Stimulated activated CD8-positive, alpha-beta memory T cell treated with anti-CD3 and anti-CD28 coated beads, Interleukin-7, amount 100 ng/mL, for 24 hours (primary cell): ENCODE measurements at places on chromosomes 11 and 22.

GRCh38 chr22:36135306-36135980, 25.1 kb downstream of the APOL3 start:
- DNase-seq, result no peak

GRCh38 chr22:19442166-19442565, 5.3 kb downstream of the C22orf39 start:
- DNase-seq, result no peak

DNA sequence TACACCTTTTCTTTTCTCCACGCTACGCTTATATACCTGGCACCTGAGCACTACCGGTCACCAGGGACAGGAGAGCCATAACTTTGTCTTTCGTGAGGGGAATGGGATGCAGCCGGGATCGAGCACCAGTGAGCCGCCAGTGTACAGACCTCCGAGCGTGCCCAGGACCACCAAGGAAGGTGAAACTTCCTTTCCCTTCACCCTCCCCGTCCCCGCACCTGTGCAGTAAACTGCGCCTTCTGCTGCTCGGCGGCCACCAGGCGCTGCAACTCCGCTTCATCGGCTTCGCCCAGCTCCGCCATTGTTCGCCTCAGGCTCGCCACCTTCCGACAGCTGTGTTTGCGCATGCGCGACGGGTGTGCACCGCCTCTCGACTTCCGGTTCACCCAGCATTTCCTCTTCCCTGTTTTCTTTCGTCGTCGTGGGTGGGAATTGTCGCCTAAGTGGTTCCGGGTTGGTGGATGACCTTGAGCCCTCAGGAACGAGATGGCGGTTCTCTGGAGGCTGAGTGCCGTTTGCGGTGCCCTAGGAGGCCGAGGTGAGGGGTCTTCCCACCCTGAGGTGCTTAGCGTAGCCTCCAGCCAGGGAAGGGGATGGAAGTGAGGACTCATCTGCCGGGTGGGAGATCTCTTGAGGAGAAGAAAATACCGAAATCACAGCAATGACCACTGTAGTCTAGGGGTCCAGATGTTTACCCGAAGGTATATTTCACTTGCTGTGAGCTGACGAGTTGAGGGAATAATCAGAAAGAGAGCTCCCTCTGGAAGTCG, at the start of the genes SDHD and TIMM8B:
Gene SDHD, plus strand, starts transcription at position 452 of the 770 bp plus-strand sequence. Its CDS starts 35 bp downstream, at position 487.
Gene TIMM8B, minus strand, starts transcription at position 335 of the 770 bp plus-strand sequence. Its CDS starts 33 bp downstream, at position 302.
- peak; percentile 90 for DNase-seq

- DNase-seq, result no peak
Measured at GRCh38 chr11:129280027-129280811, 88.1 kb upstream of the ARHGAP32 start.

- DNase-seq, result no peak
Measured at GRCh38 chr11:11491014-11491413, 130.8 kb downstream of the GALNT18 start.

- DNase-seq, result no peak
Measured at GRCh38 chr11:95055283-95055897, 6.2 kb downstream of the KDM4F start.

DNA sequence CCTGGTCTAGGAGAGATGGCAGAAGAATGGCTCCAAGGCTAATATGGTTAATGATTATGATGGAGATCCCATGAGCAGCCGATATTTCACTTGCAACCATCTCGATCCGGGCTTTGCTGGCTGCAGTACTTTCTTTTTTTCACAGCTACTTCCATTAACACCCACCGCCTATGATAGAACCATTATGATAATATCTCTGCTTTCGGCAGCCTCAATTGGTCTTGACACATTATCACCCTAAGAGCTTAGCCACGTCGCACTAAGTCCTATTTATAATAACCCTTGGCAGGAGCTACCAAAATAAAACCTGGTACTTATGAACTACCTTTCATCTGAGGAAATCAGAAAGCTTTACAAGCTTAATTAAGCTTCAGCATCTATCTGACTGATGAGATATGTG, 7.6 kb upstream of the FJX1 start:
- no peak for DNase-seq

DNA sequence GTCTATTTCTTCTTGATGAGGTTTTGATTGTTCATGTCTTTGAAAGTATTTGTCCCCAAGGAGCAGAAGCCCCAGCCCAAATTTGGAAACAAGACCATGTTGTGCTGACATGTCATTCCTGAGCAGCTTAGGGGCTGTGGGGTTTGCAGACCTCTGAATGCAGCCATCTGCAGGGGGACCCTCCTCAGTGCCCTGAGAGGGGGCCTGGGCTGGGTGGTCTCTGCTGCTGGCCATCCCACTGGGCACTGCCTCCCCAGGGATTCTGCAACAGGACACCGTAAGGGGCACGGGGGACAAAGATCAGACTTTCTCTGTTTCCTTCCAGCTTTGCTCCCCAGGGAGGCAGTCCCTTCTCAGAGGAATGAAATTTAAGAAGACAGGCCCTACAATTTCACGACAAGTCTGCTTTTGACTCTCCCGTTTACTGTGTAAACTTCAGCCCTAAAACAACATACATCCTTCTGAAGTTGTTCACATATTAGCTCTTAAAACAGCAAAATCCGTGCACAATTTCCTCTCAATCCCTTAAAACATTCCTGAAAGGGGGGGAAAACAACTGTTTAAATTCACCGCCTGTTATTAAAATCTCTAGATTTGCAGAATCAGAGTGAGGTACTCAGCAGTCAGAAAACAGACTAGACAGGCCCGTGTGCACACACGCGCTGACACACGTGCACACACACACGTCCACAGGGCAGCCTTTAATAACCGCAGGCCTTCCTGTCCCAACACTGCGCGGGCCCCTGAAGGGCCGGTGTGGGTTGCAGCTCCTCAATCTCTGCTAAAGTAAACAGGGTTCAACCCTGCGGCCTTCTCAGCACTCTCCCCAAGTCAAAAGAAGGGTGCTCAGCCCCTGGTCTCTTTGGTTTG, 109.8 kb downstream of the KCNQ1 start:
- DNase-seq, result no peak

GRCh38 chr22:23894710-23895598, 771 bp downstream of the MIF start:
- peak; percentile 43 for DNase-seq

DNA sequence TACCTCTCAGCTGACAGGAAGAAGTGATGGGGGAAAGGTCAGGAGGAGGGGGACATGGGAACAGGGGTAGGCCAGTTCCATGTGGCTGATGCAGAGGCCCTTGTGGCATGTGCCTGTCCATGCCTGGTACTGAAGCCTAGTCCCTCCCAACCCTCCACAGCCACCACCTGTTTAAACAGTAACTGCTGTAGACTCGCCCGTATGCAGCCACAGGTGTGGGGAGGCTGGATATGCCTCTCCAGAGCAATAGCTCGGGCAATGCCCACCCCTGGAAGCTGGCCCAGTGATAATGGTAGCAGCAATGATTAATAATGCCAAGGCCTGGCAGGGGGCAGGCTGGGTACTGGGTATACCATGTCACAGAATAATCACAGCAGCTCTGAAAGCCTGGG, 2.3 kb downstream of the SMTN start:
- DNase-seq, result no peak

DNA sequence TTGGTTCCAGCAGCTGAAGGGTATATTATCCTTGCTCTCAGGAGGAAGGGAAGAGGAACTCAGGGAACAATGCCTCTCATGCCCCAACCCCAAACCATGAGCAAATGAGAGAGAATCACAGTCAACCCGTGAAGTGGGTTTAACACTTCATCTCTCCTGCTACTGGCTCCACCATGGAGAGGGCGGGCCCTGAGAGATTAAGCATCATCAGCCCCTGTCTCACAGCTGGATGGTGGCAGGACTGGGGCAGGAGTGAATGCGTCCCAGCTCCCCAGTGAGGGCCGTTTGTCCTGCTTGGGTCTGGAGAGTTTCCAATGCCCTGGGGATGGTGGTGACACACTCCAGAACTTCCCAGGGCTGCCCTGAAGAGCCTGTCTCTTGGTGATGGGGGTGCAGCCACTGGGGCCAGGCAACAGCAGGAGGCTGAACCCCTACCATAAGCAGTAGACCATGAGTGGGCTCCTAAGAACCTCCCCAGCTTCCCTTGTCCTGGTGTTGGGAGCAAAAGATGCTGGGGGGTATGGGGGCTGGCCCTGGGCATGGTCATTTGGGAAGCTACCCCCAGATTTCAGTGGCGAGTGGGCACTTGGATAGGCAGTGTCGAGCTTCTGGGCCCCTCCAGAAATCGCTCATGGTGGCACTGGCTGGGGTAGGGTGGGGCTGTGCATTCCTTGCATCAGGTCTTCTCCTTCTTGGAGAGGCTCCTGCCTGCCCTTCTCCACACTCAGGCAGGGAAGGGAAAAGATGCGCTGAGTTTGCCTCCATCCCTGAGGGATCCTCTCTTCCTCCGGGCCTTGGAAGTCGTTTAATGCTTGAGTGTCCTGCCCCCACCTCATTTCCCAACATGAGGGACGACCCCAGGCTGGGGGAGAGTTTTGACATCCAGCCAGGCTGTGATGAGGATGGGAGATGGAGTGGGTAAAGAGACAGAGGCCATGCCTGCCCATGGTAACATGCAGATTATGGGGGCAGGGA, 157.5 kb downstream of the ST3GAL4 start:
- DNase-seq, result no peak

DNA sequence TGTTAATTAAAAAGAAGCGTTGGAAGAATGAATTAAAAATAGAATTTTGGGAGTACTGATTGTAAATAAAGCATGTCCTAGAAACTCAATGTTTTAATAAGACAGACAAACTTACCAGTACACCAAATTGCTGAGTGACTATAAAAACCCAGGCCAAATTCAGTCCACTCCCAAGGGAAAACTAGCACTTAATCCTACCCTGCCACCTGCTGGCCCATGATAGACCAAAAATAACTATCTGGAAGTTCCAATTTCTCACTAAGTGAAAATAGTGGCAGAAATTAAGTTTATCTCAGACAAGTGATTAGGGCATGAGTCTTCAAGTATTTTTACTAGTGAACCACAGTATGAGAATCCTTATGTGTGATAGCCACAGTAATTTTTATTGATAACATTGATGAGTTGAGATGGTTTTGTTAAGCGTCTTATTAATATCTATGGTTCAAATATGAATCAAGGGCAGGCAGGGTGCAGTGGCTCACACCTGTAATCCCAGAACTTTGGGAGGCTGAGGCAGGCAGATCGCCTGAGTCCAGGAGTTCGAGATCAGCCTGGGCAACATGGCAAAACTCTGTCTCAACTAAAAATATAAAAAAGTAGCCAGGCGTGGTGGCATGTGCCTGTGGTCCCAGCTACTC, 9.8 kb upstream of the DDX10 start:
- no peak for DNase-seq

DNA sequence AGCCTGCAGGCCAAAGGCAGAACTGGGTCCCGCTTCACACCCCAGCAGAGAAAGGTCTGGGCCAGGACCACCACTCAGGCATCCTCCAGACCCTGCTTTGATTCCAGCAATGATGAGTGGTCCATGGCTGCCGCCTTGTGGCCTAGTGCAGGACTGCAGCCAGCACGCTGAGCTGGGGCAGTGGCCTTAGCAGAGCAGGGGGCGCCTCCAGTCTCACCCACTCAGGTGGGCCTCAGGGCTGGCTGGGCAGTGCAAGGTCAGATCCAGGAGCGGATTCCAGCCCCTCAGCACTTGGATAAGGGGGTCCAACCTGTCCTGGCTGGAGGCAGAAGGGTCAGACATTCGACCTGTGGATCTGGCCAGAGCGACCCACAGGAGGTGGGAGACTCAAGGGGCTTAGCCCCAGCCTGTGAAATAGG, 9.6 kb upstream of the PDE2A start:
- DNase-seq, result peak; percentile 61

- no peak for DNase-seq
Measured at GRCh38 chr11:31233425-31233824, 136.1 kb downstream of the DCDC1 start.

- DNase-seq, result no peak
Measured at GRCh38 chr11:60942970-60943565, 8.9 kb downstream of the SLC15A3 start.

- no peak for DNase-seq
Measured at GRCh38 chr11:84407091-84407490, 1120.9 kb upstream of the CCDC90B start.

DNA sequence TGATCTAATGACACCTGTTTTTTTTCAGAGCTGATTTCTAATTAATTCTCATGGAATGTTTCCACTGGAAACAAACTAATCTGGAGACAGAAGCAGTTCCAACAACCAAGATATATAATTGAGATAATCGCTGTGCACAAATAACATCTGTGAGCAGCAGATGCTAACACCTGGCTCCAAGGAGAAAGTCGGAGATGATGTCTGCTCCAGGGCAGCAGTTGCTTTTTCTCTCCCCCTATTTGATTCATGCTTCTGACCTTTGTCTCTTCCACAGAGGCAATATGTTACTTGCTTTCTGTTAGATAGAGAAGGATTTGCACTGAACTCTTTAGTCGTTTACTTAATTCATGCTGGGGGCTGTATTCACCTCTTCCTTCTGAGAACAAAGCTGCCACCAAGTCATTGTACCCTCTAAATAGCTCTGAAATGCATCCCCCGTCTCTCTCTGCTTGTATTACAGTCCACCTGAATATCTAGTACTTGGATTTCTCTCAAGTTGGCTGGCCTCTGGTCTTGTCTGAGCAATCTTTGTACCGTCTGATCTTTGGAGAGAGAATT, 187.4 kb downstream of the MYO18B start:
- DNase-seq, result no peak

DNA sequence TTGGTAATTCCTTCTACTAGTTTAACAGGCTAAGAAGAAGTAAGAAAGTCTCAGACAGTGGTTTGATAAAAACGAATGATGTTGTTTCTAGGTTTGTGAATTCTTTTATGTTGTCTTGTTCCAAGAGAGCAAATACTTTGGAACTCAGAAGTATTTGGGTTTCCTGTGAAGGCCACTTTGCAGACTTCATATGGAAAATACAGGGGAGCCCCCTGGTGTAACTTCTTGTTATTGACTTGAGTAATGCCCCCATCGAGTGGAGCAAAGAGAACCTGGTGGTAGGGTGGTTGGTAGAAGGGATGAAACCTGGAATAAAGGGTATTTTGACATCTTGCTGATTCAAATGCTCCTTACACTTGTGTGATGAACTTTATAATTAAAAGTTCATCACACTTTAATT, 40.0 kb upstream of the PTH start:
- DNase-seq, result no peak

DNA sequence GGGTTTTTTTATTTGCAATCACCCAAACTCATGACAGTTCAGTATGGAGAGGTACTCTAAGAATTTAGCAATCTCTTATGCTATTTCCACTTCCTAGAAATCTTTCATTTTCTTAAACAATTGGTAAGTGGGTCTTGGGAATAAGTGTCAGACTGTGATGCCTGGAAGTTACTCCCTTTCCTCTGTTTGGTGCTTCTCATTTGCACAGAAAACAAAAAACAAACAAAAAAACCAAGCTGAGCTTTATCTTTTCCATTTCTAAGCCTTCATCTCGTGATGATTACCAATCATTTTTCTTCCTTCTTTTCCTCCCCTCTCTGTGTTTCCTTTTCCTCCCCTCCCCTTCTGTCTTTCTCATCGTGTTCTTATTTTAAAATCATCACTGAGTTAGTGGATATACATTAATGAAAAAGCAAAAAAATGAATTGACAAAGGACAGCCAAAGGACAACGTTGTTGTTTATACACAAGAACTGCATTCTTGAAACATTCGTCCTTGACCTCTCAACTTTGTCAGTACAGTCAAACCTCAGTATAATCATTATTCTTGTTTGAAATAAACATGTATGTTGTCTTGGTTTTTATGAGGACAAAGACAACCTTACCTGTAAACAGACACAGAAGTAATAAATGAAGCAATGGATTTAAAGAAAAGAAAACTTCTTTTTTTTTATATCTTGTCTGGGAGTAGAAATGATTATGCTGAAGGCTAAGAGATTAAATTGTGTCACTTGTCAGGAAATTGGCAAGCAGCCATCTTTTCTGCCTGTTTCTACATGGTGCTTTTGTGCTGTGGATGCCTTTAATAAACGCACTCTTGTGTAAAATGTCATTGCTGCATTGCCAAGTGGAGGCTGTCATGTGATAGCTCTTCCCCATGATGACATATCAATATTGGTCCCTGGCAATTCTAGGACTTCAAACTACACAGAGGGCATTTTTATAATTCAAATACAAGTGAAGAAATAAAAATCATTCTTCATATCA, 803.2 kb upstream of the CCDC90B start:
- no peak for DNase-seq
